Neuronal stem cell (in vitro differentiated cells): ENCODE measurements at places on chromosomes 1 and 21.

DNA sequence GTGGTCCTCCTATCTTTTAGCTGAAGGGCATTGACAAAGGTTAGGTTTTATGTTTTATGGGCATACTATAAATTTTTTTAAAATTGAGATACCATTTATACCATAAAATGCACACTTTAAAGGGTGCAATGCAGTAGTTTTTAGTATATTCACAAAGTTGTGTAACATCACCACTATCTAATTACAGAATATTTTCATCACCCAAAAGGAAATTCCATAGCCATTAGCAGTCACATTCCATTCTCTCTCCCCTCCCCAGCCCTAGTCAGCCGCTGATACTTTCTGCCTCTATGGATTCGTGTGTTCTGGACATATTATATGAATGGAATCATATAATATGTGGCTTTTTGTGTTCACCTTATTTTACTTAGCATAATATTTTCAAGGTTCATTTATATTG lies 135.8 kb upstream of the B3GALT2 start:
- H3K27ac ChIP-seq, result no peak overlapping the region
- DNase-seq, result no peak
- no peaks in the 10 kb centered on the region for H3K4me1 ChIP-seq
- H3K36me3 ChIP-seq, result no peaks in the 10 kb centered on the region
- no peaks in the 10 kb centered on the region for H3K27me3 ChIP-seq

DNA sequence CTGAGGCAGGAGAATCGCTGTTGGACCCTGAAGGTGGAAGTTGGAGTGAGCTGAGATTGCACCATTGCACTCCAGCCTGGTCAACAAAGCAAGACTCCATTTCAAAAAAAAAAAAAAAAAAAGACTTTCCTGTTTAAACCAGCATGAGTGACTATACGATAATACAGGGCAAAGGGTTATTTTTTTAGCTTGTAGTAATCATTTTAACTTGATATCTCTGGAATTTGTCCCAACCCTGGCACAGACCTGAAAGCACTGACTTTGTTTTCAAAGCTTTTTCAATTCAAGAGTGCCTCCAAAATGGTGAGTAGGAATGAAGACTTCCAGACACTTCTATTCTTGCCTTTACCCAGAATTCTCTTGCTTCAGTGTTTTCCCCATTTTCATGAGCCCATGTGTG lies 4.4 kb upstream of the TMCO2 start:
- no peaks in the 10 kb centered on the region for H3K27me3 ChIP-seq
- no peaks in the 10 kb centered on the region for H3K4me1 ChIP-seq
- H3K27ac ChIP-seq, result no peak overlapping the region
- H3K4me3 ChIP-seq, result no peak overlapping the region

DNA sequence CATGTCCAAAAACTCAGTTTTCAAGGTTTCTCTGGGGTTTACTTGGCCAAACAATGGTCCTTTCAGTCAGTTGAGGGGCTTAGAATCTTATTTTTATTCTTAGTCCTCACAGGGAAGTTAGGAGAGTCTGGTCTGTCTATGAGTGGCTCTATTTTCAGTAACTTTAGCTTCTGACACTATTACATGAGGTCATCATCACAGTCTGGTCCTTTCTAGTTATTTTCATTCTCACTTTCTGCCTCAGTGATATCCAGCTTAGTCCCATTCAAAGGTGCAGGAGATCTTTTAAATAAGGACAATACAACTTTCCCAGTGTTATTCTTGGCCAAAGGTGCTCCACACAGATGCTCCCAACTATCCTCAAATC lies 30.0 kb upstream of the FGGY start:
- H3K4me3 ChIP-seq, result no peak overlapping the region
- H3K27me3 ChIP-seq, result no peaks in the 10 kb centered on the region

DNA sequence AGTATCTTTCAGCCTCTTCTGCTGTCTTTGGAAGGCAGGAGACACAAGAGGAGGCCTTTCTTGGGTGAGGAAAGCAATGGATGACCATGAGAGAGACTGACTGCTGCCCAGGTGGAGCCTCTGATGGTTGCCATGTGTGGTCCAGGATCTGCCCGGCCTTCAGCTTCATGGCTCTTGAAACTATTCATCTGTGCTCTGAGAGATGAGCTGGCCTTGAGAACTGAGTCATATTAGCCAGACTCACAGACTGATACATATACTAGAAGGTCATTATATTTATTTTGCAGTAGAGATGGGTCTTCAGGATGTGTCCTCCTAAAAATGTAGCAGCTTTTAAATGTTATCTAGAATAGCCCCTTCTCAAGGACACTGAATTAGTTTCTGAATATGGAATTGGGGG lies 33.7 kb downstream of the PTGFRN start:
- H3K4me3 ChIP-seq, result no peak overlapping the region
- H3K4me1 ChIP-seq, result peaks cover 1% of the 10 kb centered on the region
- H3K36me3 ChIP-seq, result peaks cover 70% of the 10 kb centered on the region
- no peak for DNase-seq

GRCh38 chr1:156957634-156958033 lies 37.2 kb downstream of the LRRC71 start:
- no peaks in the 10 kb centered on the region for H3K27me3 ChIP-seq
- DNase-seq, result no peak
- H3K27ac ChIP-seq, result no peak overlapping the region
- H3K36me3 ChIP-seq, result peaks cover 31% of the 10 kb centered on the region
- H3K4me1 ChIP-seq, result no peaks in the 10 kb centered on the region
- H3K4me3 ChIP-seq, result no peak overlapping the region

GRCh38 chr1:179924268-179924667 lies 30.3 kb upstream of the CEP350 start:
- no peaks in the 10 kb centered on the region for H3K36me3 ChIP-seq
- no peaks in the 10 kb centered on the region for H3K27me3 ChIP-seq
- H3K27ac ChIP-seq, result no peak overlapping the region
- H3K4me1 ChIP-seq, result peaks cover 7% of the 10 kb centered on the region
- DNase-seq, result no peak

DNA sequence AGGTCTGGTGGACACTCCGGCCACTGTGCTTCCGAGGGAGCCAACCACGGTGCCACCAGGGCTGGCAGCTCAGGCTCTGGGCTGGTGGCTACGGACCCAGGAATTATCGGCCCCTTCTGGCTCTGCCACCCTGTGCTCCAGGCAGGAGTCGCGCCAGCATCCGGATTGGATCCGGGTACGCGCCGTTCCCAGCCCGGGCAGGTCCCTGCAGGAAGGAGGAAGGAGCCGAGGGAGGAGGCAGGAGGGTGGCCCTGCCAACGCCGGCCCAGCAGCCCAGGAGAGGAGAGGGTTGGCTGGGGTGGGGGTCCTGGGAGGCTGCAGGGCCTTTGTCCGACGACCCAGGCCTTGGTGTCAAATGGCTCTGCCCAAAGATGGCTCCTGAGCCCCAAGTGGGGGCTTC lies 160.5 kb downstream of the CASZ1 start:
- no peak overlapping the region for H3K4me3 ChIP-seq
- peaks cover 2% of the 10 kb centered on the region for H3K36me3 ChIP-seq
- H3K27me3 ChIP-seq, result peaks cover 33% of the 10 kb centered on the region
- no peak for DNase-seq
- no peak overlapping the region for H3K27ac ChIP-seq

- H3K27me3 ChIP-seq, result no peaks in the 10 kb centered on the region
- H3K4me3 ChIP-seq, result no peak overlapping the region
Measured at GRCh38 chr1:111599781-111600693, 19.6 kb upstream of the RAP1A start.

GRCh38 chr1:207058878-207059867 lies 6.1 kb downstream of the PFKFB2 start:
- DNase-seq, result no peak
- H3K27me3 ChIP-seq, result no peaks in the 10 kb centered on the region
- no peak overlapping the region for H3K4me3 ChIP-seq
- no peaks in the 10 kb centered on the region for H3K36me3 ChIP-seq
- H3K4me1 ChIP-seq, result no peaks in the 10 kb centered on the region

DNA sequence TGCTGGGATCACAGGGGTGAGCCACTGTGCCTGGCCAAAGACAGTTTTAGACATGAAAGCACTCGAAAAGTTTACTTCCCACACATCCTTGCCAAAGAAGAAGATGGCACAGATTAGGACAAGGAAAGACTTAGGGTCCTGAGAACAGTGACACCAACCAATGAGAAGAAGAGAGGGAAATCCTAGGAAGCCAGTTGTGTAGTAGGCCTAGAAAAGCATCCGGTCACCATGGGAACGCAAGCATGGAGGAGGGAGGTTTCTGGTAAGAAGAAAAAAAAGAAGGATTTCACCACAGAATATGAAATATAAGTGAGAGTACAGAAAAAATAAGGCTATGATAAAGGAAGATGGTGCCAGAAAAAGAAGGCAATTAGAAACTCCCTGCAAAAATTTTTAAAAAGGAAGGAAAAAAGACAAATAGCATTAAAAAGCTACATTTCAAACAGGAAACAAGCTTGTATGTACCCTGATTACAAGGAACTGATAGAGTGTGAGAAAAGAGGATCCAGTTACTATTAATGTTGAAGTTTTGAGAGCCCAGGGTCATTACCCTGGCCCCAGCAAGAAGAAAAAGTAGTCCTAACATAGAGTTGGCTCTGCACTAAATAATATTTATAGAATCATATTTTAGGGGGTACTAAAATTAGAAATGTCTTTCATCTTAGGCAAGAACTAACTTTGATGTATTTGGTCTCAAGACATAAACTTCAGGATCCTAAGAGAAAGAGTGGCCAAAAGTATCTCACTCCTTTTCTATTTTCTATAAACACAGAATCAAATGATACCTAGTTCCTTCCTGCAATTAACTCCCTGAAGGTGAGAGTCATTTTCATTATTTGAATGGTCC lies 16.1 kb downstream of the DIPK1A start:
- peaks cover 12% of the 10 kb centered on the region for H3K27me3 ChIP-seq
- H3K36me3 ChIP-seq, result no peaks in the 10 kb centered on the region
- H3K27ac ChIP-seq, result no peak overlapping the region
- DNase-seq, result no peak
- H3K4me1 ChIP-seq, result no peaks in the 10 kb centered on the region
- no peak overlapping the region for H3K4me3 ChIP-seq

DNA sequence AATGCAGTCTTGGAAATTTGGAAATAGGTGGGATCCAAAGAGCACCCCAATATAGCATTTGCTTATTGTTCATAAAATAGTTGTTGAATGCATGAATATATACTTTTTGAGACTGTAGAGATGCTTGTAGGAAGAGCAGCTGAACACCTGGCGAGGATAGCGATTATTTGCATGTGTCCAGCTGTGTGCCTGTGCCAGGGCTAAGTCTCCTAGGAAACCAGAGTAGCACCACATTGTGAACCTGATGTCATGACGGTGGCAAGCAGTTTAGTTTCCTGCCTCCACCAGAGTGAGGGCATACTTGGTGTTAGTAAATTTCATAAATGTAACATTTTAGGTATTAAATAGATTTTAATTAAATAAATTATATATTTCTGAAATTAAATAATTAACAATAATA lies 37.3 kb upstream of the IRF2BP2 start:
- DNase-seq, result no peak
- H3K27me3 ChIP-seq, result no peaks in the 10 kb centered on the region
- H3K36me3 ChIP-seq, result no peaks in the 10 kb centered on the region
- no peaks in the 10 kb centered on the region for H3K4me1 ChIP-seq
- H3K4me3 ChIP-seq, result no peak overlapping the region

DNA sequence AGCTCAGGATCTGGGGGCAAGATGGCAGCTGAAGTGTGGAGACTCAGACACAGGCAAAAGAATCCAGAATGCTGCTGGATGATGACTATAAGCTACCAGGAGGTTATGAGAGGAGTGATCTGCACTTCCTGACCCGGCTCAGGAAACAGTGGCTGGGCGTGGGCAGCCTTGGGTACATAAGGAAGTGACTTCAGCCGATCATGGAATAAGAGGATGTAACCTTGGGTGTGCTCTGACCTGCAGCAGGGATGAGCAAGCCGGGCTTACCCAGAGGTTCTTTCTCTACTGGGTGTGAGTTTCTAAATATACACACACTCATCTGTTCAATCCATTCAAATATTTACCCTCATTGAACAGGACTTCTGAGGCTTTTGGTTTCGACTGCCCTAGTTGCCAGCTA lies 62.7 kb downstream of the CD34 start:
- no peaks in the 10 kb centered on the region for H3K27me3 ChIP-seq
- no peaks in the 10 kb centered on the region for H3K4me1 ChIP-seq
- no peak overlapping the region for H3K4me3 ChIP-seq
- H3K27ac ChIP-seq, result no peak overlapping the region
- no peak for DNase-seq
- H3K36me3 ChIP-seq, result no peaks in the 10 kb centered on the region

DNA sequence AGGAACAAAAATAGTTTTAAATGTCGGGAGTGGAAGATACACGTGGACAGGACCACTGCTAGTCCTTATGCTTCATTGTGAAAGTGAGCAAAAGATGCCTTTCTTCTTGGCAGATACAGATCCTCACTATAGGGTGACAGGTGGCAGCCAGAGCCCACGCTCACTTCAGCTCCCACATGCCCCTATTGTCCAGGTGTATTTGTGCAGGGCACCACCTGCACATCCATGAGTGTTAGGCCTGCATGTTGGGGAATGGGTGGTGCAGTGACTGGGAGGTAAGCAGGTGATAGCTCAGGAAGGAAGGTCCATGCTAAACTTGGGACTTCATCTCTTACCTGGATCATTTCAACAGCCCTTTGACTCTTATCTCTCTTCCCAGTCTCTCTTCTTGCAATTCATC lies 27.4 kb downstream of the SLC5A9 start:
- no peak for DNase-seq
- no peaks in the 10 kb centered on the region for H3K27me3 ChIP-seq
- H3K36me3 ChIP-seq, result no peaks in the 10 kb centered on the region
- no peak overlapping the region for H3K27ac ChIP-seq

GRCh38 chr1:1069056-1069710 lies 4.9 kb downstream of the RNF223 start:
- no peaks in the 10 kb centered on the region for H3K36me3 ChIP-seq
- peaks cover 18% of the 10 kb centered on the region for H3K4me1 ChIP-seq
- peak; percentile 82 for DNase-seq
- peaks cover 21% of the 10 kb centered on the region for H3K27me3 ChIP-seq
- peak overlapping the region; percentile 96 for H3K4me3 ChIP-seq
- peak overlapping the region; percentile 42 for H3K27ac ChIP-seq

DNA sequence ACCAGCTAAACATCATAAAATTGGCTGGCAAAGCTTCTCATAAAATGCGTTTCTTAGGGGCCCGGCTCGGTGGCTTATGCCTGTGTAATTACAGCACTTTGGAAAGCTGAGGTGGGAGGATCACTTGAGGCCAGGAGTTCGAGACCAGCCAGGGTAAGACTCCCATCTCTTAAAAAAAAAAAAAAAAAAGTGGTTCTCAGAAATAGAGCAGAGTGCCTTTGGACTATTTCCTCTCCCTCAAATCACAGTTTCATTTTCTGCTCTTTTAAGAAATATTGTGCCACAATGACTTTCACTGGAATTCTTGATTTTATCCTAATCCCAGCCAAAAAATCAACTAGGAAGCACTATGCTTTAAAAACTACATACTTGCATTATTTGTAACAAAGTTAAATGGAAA lies 13.3 kb downstream of the HSF2BP start:
- H3K27me3 ChIP-seq, result no peaks in the 10 kb centered on the region
- H3K27ac ChIP-seq, result no peak overlapping the region
- DNase-seq, result no peak
- H3K36me3 ChIP-seq, result no peaks in the 10 kb centered on the region
- no peak overlapping the region for H3K4me3 ChIP-seq

DNA sequence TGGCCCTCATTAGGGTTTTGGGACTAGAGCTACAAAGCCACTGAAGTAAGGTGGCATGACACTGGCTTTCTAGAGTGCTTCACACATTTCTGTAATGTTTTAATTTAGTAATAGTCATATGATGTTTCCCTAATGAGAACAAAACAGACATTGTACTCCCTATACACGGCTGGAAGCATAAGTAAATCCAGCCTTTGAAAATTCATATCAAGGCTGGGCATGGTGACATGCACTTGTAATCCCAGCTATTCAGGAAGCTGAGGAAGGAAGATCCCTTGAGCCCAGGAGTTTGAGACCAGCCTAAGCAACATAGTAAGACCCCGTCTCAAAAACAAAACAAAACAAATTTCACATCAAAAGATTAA lies 7.4 kb downstream of the USP48 start:
- H3K4me3 ChIP-seq, result no peak overlapping the region
- H3K4me1 ChIP-seq, result no peaks in the 10 kb centered on the region
- no peak for DNase-seq
- no peak overlapping the region for H3K27ac ChIP-seq
